Non-pigmented ciliary epithelial cell (primary cell): ENCODE measurements at places on chromosomes 11 and 22.
A peak's percentile ranks its signal among the peaks of the same experiment; 100 is the strongest.

DNA sequence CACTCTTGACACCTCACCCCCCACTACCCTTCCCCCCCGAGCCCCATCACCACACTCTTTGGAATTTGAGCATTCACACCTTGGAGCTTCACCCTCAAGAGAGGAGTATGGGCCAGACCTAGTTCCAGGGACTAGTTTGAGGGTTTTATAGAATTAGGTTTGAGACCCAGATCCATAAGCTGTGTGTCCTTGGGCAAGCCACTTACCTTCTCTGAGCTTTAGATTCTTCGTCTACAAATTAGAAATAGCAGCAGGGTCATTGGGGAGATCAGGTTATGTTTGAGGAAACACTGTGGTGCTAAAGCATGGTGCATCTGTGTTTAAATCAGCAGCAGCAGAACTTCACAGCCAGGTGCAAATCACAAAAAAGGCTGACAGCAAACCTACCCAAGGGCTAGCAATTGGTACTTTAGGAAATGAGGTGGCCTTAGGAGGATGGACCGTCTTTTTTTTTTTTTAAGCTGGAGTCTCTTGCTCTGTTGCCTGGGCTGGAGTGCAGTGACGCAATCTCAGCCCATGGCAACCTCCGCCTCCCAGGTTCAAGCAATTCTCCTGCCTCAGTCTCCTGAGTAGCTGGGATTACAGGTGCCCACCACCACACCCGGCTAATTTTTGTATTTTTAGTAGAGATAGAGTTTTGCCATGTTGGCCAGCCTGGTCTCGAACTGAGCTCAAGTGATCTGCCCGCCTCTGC, 114.8 kb downstream of the MICAL2 start:
- no peak for DNase-seq

- no peak for DNase-seq
These were observed 118.3 kb upstream of the CD82 start for GRCh38 chr11:44446996-44447771.

GRCh38 chr11:17505146-17505545, 28.5 kb upstream of the ABCC8 start:
- no peak for DNase-seq

DNA sequence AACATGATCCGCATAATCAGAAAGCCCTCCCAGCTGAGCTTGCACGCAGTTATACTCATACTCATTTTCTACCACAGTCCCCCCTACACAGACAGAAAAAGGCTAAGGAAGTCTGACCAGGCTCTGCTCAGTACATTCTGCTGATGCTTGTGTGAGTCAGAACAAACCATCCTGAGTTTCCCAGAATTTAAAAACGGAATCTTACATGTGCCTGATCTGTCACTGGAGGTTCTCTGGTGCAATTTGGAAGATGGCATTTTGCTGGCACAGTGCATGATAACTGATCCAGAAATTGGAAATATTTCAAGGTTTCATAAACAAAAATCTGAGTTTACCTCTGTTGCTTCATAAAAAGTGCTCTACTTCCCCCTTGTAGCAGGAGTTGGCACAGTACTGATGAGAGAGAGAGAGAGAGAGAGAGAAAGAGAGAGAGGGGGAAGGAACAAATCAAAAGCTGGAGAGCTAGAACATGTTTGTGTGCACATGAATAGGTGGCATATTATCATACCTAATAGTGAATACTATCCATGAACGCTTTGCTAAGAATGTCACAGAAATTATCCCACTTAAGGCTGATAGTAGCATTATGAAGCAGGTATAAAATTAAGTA, 1085.3 kb downstream of the DLG2 start:
- DNase-seq: no peak

- DNase-seq: no peak
These were observed 36.3 kb downstream of the PPP2R1B start for GRCh38 chr11:111729831-111730311.

GRCh38 chr11:89660234-89660633, 49.9 kb upstream of the TRIM77 start:
- DNase-seq: no peak

DNA sequence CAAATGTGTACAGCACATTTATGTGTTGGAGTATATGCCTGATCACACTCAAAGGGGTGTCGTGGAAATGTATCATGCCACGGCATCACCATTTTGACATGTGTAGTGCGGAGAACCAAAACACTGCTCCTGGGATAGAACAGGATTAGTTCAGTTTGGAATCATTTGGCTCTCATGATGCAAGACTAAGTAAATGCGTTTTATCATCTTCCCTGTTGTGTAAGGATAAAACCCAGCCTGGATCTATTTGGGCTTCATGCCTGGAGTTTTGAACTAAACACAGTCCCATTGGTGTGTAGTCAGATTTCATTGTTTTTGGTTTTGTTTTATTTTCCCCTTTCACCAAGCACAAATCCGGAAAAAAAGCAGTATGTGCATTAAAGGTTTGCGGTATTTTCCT, 574.3 kb downstream of the NTM start:
- DNase-seq: no peak

- no peak for DNase-seq
These were observed 14.6 kb downstream of the RPS6KA4 start for GRCh38 chr11:64373598-64373974.

DNA sequence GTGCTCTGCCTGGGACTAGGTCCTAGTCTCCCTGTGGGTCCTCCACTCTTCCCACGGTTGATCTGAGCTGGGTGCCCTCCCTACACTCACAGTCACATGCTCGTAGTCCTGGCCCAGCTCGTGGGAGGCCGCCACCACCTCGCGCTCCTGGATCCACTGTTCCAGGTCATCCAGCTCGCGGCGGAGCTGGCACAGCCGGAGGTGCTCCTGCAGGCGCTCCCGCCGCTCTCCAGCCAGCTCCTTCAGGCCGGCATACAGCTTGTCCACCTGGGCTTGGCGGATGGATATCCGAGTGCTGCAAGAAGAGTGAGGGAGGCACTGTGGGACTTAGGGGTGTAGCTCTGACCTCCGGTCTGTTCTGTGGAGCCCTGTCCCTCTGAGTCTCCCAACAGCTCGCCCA, 14.8 kb upstream of the RBM4B start:
- DNase-seq: no peak

GRCh38 chr22:19463491-19464469, 15.2 kb downstream of the UFD1 start:
- DNase-seq: no peak

DNA sequence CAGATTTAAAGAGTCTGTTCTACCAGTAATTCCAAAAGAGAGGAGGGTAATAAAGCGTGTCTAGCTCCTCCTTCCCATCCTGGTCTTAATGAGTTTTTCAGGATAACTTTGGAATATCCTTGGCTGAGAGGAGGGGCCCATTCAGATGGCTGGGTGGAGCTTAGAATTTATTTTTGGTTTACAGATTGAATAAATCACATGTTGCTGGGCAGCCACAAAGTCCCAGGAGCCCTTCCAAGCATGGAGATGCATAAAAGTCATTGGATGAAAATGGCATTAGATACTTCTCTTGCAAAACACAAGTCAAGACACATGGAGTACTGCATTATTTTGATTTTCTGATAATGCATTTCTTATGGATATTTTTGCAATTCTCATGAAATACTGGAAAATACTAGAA, 139.0 kb downstream of the TRPC6 start:
- DNase-seq: no peak

GRCh38 chr11:57432714-57433163, 5.8 kb upstream of the SLC43A3 start:
- peak; percentile 83 for DNase-seq

GRCh38 chr11:57354699-57355098, 16.5 kb downstream of the P2RX3 start:
- no peak for DNase-seq

- no peak for DNase-seq
These were observed 94.0 kb downstream of the BRD1 start for GRCh38 chr22:49733631-49734030.

GRCh38 chr11:120109531-120109930, 28.4 kb downstream of the TRIM29 start:
- no peak for DNase-seq

DNA sequence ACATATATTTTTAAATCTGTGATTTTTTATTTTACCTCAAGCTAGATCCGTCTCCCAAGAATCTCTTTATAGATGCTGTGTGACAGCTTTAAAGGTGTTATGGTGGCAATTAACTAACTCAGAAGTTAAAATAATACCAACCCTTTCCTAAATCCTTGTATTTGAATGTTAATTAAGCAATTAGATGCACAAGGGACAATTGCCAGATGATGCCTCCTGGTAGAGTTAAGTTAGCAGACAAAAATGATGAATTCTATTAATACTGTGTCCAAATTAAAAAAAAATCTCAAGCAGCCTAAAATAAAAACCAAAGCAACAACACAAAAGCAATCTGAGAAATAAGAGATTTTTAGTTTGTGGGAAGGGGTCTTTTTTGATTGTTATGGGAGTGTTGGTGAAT, 78.9 kb downstream of the FANCF start:
- no peak for DNase-seq

- DNase-seq: no peak
These were observed 1.7 kb upstream of the KCNA4 start for GRCh38 chr11:30018495-30018894.

- no peak for DNase-seq
These were observed 2.9 kb downstream of the PLAAT3 start for GRCh38 chr11:63611395-63611747.

GRCh38 chr11:123251657-123252344, 56.8 kb upstream of the CLMP start:
- no peak for DNase-seq

- DNase-seq: no peak
These were observed 559 bp downstream of the ELFN2 start for GRCh38 chr22:37426706-37427134.

DNA sequence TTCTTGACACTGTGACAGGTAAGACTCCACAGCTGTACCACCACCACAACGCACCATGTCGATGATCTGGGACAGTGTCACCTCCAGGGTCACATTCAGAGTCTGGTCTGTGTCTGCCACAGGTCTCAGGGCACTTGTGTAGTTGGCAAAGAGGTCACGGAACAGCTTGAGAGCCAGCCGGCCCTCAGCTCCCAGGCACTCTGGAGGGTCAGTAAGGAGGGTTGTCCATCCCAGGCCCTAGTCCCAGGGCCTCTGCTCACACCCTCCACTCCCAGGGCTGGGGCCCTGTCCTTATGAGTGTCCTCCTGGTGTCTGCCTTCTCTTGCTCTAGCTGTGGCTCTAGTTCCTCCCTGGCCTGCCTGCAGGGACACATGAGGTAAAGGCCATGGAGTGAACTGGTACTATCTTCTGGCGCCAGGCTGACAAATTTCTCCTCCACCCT, 1.4 kb downstream of the CHRNA10 start:
- DNase-seq: no peak

DNA sequence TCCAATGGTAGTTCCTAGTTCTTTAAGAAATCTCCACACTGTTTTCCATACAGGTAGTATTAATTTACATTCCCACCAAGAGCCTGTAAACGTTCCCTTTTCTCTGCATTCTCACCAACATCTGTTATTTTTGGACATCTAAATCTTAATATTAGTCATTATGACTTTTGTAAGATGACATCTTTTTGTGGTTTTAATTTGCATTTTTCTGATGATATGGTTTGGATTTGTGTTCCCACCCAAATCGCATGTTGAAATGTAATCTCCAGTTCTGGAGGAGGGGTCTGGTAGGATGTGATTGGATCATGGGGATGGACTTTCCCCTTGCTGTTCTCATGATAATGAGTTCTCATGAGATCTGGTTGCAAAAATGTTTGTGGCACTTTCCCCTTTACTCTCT, 89.0 kb downstream of the MUC15 start:
- no peak for DNase-seq

GRCh38 chr11:109033627-109034338, 368.9 kb downstream of the DDX10 start:
- peak; percentile 90 for DNase-seq

DNA sequence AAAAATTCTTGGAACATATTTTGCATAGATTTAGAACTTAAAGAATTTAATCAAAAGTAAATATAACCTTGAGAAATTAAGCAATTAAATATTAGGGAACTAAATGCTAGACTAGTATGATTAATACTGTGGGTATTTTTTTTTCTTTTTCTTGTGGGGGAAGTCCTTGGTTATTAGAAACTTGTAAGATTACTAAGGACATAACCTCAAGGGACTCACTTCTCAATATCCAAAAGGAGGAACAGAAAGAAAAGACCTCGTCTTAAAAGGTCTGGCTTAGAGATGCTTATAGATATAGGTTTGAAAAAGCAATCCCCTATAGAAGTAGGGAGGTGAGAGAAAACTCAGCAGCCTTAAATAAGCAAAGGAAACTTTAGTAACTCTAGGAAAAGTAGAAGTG, 368.5 kb downstream of the INSC start:
- no peak for DNase-seq

DNA sequence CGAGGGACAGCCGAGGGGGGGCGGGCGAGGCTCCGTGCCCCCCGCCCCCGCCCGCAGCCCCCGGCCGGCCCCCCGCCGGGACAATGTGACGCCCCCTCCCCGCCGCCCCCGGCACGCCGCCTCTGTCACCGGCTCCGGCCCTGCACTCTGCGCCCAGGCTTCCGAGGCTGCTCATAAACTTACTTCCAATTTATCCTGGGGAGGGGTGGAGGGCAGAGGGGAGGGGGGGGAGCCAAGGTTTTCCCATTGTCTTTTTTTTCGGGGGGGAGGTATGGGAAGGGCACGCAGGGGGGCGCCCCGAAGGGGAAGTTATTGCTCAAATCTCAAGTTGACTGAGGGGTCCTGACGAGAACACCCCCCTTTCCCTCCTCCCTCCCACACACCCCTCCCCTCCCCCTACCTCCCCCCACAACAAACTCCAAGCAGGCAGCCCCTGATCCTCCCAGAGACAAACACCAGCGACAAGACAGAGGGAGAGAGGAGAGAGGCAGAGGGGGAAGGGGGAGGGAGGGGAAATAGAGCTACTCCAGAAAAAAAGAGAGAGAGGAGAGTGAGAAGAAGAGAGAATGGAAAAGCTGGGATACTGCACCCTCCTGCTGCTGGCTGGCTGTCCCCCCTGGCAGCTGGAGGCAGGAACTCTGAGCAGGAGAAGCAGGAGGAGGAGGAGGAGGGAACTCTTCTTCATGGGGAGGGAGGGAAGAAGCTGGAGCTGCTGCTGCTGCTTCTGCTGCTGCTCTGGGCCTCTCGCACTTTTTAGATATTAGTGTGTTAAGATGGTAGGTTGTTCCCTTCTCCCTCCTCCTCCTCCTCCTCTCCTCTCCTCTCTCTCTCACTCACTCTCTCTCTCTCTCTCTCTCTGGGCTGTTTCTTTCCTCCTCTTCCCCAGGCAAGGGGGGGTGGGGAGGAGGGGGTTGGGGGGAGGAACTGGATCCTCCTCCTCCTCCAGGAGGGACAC, 631 bp downstream of the PHF21A start:
- no peak for DNase-seq

DNA sequence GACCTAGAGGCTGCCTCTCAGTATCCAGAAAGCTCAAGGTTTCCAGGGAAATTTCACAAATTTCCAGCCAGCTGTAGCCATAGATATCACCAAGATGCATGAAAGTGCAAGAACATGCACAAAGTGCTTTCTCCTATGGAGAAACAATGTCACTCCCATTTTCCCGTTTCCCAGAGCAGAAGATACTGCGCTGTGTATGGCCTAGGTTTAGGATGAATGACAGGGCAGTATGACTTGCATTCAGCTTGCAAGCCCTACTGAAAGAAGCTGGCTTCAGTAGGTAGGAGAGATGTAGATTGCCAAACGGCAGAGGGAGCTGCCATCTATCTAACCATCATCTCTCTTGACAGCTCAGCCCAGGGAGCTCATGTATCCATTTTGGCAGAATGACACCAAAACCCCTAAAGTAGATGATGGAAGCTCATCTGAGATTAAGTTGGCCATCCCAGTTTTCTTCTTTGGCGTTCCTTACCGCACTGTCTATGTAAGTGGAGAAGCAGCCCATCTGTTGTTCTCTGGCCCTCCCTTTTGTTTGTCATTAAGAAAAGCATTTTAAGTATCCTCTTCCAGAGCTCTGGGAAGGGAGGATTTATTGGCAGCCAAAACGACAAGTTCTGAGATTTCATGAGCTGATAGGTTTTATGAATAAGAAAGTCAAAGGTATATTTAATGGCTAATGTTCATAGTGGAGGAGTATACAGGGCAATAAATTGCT, 4.6 kb downstream of the TECTA start:
- no peak for DNase-seq
